ENCODE measurements at places on chromosomes 1 and 21.

DNA sequence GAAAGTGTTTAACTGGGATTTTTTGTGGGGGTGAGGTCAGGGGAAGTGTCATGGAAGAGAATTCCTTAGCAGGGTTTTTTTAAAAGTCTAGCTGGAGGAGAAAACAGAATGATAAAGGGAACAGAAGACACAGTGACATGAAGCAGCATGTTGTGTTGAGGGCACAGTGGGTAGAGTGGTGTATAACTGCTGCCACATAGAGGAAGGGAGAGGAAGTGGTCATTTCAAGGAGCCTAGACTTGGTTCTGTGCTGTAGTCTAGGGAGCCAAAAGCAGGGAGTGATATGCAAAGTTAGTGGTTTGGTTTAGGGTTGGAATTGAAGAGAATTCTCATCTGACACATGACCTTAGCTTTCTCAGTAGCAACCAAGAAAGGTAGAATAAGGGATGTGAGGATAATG is 10.2 kb downstream of the EEIG2 start:
- no peak for DNase-seq

GRCh38 chr1:228903434-228904071 is 168.3 kb downstream of the RHOU start:
- DNase-seq: no peak

GRCh38 chr1:112625696-112626095 is 6.1 kb downstream of the CAPZA1 start:
- DNase-seq: no peak

DNA sequence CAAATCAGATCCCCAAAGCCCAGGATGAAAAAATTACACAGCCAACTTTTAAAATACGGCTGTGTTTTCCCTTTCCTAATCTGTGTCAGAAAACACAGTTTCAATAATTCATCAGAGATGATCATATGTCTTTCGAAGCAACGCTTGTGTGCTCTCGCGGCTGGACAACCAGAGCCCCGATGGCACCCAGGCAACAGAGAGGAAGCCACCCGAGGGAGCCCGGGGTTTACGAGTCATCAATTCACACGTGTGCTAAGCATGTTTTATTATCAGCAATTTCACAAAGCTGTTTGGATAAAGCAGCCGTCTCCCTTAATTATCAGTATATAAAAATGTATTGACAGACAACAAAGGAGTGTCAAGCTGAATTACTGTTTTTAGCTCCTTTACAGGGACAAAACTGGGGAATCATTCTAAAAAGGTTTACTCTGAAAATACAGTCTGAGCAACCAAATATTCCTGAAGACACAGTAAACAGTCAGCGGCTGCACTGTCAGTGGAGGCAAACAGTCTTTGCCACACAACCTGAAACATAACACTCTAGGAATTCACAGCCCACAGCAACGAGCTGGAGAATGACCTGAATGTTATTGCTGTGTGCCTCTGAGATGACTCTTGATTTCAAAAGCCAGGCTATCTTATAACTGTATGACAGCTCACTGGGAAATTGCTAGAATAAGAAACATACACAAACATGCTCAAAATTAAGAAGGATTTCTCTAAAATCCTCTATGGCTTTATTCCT is 201.0 kb downstream of the SIPA1L2 start:
- DNase-seq: no peak

- no peak for DNase-seq
Measured at GRCh38 chr21:44849616-44850130, 23.8 kb downstream of the PTTG1IP start.

DNA sequence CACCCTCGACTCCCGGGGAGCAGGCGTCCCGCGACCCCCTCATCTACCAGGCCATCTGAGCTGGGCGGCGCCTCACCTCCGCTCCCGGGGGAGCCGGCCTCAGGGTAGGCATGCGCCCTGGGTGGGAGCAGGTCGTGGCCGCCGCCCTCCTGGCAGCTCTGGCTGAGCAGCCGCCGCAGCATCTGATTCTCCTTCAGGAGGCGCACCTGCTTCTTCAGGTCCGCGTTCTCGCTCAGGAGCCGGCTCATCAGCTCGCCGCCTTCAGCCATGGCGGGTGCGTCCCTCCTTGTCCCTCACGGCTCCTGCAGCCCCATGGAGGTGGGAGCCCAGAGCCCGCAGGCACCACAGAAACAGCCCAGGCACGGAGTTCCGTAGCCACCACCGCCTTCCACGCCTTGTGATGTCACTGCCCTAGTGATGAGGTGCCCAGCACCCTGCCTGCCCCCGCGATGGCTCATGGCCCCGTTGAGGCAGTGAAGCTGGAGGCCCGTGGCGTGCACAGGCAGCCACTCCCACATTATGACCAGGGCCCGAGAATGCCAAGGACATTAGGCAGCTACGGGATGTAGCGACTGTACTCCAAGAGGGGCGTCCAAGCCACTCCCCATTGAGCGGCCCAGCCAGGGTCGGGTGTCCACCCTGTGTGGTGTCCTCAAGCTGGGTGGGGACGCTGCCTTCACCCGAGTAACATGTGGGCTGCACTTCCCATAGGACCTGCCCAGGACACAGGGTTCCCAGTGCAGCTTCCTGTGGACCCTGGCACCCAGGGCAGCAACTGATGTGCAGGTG is 1.5 kb downstream of the SPATC1L start:
- DNase-seq: no peak

- no peak for DNase-seq
Measured at GRCh38 chr1:246437961-246438360, 69.1 kb downstream of the SMYD3 start.

DNA sequence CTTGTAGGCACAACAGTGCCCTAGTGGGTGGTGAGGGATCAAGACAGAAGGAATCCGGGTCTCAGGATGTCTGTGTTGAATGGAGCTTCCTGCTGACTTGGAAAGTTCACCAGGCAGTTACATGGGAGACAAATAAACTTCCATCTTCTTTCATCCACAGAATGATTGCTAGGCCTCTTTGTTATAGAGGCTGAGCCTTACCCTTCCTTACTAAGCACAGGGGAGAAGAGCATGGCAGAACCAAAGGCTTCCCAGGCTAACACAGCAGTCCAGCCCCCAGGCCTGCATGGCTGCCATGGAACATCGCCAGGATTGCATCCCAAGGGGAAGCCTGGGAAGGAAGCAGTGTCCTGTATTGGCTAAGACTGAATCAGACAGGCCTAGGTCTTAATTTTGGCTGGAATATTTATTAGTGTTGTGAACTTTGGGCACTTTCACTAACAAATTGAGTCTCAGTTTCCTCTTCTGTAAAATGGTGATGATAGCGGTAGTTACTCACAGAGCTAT is 18.7 kb downstream of the HEYL start:
- no peak for DNase-seq
